ENCODE measurements at places on chromosomes 12 and 14.

- DNase-seq = no peak
Observed at GRCh38 chr12:114167431-114167830, 201.3 kb upstream of the RBM19 start.

DNA sequence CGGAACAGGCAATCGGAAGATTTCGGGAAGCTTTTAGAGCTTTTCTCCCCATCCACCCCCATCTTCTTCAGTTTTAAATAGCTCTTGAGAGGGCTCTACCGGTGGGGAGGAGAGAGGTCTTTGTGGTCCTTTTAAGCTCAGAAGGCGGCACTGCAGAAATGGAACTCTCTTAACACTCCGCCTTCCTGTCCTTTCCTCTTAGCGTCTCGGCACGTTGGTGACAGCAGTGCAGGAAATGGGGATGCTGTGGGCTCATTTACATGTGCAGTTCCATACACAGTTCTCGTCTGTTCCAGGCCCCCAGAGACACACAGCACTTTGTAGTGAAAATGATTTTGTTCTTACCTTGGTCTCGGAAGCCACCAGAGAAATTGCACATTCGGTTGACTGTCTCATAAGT, 50.4 kb upstream of the RIN3 start:
- DNase-seq = no peak

GRCh38 chr12:22357531-22357930, 23.0 kb upstream of the ST8SIA1 start:
- DNase-seq = no peak

DNA sequence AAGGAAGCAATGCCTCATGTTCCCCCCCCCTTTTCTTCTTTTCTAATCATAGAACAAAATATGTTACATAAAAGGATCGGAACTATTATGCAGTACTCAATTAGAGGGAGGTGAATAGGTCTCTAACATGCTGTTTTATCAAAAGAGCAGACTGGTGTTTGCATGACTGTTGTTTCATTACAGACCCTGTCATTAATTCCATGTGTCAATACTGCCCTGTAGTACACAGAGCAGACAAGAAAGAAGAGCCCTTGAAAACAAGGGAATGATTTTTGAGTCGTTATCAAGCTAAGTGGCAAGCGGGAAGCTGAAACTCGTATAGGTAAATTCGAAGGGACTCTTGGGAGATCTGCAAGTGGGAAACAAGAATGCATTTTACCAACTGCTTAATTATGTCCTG, 76.9 kb upstream of the TMEM263 start:
- DNase-seq = no peak

DNA sequence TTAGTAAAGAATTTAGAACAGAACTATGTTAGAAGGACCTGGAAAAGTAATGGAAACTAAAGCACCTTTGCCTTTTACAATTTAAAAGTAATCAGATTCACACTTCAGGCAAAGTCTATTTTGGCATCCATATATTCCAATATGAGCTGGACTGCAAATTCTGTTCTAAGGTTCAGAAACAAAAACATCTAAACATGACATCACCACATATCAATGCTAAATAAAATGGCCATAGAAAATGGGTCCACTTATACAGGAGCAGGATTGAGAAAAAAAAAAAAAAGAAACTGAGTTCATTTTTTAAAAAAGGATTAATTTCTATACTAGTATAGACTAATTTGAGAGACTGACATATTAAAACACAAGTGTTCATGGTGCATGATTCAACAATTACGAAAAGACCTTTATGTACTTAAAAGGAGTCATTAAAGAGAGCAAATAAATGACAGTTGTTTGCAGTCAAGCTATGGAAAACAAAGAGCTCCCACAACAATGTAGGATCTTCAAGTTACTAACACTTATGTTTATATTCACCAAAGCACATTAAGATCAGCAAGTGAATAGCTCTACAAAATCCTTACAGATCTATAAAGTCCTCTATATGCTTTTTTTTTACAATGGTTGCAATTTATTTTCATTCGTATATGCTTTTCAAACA, 45.7 kb downstream of the DICER1 start:
- DNase-seq = no peak

DNA sequence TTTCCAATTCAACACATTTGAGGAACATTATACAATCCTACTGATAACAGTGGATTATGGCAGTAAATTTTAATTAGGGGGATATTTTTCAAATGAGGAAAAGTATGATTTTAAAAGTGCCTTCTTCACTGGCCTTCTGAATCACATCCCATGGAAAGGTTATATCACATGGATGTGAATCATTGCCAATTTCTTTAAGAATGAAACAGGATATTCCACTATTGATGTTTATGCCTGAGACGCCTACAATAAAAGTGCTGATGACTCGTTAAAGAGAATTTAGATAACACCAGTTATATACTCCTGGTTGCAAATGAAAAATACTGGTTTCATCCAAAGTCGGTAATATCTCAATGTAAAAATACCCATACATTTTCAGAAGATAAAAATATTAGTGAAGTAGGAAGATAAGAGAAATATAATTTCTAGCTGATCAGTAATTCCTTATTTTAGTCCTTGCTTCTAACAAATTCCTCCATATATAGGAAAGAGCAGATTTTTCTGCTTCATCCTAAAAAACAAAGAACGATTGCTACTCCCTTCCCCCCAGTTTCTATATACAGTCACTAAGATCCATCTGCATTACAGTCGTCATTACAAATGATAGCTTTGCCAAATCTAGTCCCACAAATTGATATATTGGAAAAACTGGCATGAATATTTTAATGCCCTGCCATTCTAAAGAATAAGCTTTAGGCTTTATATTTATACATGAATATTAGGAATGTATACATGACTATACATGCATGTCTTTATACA, 139.5 kb upstream of the SOX5 start:
- no peak for DNase-seq

- DNase-seq = no peak
Observed at GRCh38 chr12:117023998-117024960, 74.9 kb downstream of the TESC start.

- DNase-seq = no peak
Observed at GRCh38 chr14:37606678-37607077, 11.2 kb downstream of the TTC6 start.

GRCh38 chr12:96321941-96322340, 78.3 kb downstream of the CDK17 start:
- DNase-seq = no peak

- DNase-seq = peak; percentile 37
Observed at GRCh38 chr14:77212943-77213678, 31.5 kb downstream of the TMEM63C start.

All from common myeloid progenitor, CD34-positive (primary cell).